ENCODE measurements at places on chromosomes 6 and 20.

GRCh38 chr6:127198549-127198948 is 68.1 kb upstream of the RNF146 start:
- no peak for DNase-seq

DNA sequence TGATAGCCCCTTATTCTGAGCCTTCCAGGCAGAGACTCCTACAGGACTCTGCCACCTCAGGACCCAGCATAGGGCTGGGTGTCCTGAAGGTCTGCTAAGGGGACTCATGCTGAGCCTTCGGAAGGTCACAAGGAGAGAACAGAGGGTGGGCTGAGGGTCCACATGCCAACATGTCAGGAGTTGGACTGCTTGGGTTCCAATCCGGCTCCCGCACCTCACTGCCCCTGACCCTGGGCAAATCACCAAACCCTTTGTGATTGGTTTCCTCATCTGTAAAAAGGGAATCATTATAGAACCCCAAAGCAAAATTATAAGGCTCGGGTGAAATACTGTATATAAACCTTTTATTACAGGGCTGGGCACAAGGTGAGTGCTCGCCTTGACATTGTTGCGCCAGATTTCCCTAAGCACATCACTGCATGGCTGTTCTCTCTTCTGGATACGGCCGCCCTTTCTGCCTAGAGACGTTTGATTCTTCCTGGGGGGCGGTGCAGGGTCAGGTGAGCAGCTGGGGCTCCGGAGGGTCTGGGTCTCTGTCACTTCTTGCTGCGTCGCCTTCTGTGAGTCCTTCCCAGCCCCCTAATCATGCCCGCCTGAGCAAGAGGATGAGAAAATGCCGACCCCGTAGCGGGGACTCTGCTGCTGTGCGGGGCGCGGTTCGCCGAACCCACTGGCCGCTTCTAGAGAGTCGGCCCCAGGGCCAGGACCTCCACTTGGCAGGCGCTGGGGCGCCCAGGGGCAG is 90.5 kb upstream of the EPB41L1 start:
- DNase-seq: no peak

DNA sequence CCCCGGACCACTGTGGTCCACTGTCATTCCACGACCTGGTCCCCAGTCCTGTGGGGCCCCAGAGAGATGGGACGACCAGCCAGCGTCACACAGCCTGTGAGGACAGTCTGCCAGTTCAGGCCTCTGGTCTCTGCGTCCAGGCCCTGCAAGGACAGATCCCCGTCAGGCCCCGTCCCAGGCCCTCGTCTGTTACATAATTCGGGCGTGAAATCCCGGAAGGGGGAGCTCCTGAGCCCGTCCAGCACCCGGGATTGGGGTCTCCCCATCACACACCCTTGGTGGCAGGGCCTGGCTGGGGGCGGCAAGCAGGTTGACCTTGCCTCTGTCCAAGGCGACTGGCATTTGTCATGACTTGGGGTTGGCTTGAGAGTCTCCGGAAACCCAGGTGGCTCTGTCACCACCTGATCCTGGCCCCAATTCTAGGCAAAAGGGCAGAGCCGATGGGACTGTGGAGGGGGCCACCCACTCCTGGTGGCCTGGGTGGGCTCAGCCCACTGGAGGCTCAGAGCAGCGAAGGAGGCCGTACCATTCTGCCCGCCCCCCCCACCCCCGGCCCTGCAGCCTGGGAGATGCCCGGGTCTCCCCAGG is 73.8 kb upstream of the GATA5 start:
- no peak for DNase-seq

GRCh38 chr6:53811082-53811481 is 16.3 kb downstream of the LRRC1 start:
- no peak for DNase-seq

DNA sequence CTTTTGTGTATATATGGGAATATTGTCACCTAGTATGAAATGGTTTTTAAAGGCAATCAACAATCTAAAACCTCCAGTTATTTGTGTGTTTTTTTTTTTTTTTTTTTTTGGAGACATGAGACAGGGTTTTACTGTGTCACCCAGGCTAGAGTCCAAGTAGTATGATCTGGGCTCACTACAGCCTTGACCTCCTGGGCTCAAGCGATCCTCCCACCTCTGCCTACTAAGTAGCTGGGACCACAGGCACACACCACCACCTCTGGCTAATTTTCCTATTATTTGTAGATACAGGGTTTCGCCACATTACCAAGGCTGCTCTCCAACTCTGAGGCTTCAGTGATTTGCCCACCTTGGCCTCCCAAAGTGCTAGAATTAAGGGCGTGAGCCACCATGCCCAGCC is 349.9 kb downstream of the UTRN start:
- DNase-seq: no peak

DNA sequence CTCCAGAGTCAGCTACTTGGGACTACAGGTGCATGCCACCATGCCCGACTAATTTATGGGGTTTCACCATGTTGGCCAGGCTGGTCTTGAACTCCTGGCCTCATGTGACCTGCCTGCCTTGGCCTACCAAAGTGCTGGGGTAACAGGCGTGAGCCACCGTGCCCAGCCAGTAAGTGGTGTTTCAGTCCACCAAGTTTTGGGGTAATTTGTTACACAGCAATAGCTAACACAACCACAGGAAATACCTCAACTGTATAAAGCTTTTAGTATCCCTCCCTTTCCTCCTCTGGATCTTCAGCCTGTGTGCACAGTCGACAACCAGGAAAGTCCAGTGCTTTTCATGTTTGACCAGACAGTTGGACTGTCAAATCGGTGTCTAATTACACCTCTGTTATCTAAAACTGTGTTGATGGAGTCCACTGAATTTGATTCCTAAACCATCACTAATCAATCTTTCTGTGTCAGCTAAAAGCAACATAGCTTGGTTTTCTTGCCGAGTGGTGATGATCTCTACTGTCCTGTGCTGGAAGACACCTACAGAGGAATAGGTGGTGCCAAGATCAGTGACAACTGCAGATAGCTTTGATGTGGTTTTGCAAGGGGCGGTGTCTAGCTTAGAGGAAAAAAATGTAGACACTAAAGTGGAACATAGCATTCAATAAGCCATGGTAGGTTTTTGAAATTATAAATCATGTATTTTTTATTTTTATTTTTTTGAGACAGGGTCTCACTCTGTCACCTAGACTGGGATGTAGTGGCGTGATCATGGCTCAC is 22.2 kb upstream of the ZBTB2 start:
- no peak for DNase-seq

- no peak for DNase-seq
These were observed 63.1 kb downstream of the ISM1 start for GRCh38 chr20:13283869-13284829.

- DNase-seq: no peak
These were observed 12.8 kb downstream of the ADNP start for GRCh38 chr20:50918403-50918802.

DNA sequence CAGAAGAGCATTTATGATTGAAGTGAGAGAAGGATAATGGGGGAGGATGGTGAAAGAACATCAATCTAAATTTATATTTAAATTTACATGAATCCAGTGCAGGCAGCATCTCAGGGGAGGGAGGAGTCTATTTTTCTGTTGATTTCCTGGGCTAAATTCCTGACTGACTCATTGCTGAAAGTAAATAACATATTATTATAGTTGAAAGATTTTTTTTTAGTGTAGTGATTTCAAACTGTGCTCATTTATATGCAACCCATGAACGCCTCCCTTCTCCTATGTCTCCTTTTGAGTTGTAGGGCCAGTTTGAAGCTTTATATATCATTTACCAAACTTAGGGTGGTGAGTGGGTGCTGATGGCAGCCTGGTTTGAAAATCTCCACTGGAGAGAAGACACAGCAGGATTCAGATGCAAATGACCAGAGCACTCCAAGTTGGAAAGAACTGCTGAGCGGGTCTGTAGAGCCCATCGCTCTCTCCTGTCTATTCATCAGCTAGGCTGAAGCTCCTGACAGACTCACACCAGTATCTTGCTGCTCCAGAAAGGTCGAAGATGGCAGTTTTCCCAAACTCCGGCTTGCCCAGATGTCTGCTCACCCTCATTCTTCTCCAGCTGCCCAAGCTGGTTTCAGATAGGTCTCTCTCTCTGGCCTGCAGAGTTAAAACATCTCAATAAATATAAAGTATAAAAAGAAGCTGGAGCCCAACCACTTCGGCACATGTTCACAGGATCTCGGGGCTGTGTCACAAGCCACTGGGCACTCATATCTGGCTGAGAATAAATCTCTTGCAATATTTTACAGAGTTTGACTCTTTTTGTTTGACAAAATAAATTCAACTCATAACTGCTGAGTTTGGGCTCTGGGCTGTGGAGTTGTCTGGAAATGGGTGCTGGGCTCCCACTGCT is 18.3 kb downstream of the BTN2A1 start:
- no peak for DNase-seq

GRCh38 chr20:35355372-35355771 is 56.4 kb downstream of the UQCC1 start:
- DNase-seq: no peak

DNA sequence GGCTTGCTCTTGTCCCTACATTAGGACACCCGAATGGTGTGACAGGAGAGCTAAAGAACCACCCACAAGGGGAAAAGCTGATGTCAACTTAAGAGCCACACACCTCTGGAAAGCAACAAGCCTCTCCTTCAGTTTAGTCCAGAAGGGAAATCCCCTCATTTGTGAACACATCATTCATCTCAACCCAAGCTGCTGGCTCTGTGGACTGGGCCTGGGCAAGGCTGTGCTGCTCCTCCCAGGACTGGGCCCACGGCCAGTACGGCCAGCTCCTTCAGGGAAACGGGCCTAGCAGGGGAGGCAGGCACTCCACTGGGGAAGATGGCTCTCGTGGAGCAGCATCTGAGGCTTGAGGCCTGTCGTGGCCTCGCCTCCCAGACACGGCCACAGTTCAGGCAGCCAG is 12.8 kb upstream of the SLC4A11 start:
- DNase-seq: no peak

GRCh38 chr20:56842056-56842455 is 212.9 kb downstream of the TFAP2C start:
- no peak for DNase-seq

DNA sequence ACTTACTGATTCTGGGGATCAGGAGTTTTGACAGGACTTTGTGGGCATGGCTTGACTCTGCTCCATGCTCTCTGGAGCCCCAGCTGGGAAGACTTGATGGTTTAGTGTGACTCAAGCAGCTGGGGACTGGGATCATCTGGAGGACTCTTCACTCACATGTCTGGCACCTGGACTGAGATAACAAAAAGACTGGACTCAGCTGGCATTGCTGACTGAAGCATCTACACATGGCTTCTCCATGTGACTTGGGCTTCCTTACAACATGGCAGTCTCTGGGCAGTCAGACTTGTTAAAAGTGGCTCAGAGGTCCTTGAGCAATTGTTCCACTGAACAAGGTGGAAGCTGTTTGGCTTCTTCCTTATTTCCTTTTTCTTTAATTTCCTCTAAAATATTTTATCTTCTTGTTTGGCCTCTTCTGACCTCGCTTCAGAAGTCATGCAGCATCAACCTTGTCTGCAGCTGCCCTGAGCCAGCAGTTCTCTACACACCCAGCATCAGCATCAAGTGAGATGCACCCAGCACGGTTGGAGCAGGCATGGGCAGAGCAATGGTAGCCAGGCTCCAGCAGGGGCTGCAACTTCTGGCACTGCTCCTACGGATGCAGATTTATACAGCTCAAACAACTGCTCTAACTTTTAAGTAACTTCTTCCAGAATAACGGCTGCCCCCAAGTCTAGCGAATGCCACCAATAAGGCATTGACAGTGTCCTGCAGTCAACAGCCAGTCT is 5.6 kb upstream of the HM13 start:
- DNase-seq: no peak

GRCh38 chr20:33284284-33284683 is 1.3 kb downstream of the BPIFB1 start:
- no peak for DNase-seq

DNA sequence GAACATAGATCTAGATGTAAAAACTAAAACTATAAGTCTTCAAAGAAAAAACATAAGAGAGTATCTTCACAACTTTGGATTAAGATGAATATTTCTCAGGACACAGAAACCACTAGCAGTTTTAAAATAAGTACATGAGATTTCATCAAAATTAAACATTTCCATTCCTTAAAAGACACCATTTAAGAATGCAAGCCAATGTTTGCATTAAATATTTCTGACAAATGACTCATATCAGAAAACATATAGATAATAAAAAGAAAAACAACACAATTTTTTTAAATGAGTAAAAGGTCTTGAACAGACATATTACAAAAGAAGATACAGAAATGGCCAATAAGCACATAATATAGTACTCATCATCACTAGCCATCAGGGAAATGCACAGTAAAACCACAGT is 59.7 kb downstream of the COL21A1 start:
- DNase-seq: no peak

GRCh38 chr20:906703-907270 is 9.3 kb downstream of the ANGPT4 start:
- no peak for DNase-seq

- no peak for DNase-seq
These were observed 280.4 kb downstream of the PACRG start for GRCh38 chr6:163008186-163008585.

GRCh38 chr20:8647961-8648441 is 420.9 kb upstream of the PLCB4 start:
- peak; percentile 36 for DNase-seq

DNA sequence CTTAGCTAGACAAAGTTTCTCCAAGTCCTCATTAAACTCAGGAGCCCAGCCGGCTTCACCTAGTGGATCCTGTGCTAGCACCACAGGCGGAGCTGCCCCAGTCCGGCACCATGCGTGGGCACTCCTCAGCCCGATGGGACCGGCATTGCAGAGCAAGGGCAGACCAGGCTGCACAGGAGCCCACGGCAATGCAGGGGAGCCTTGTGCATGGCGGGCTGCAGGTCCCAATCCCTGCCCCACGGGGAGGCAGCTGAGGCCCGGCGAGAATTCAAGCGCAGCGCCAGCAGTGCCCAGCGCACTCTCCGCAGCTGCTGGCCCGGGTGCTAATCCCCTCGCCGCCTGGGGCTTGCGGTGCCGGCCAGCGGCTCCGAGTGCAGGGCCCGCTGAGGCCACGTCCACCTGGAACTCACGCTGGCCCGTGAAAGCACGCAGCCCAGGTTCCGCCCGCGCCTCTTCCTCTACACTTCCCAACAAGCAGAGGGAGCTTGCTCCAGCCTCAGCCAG is 292.3 kb upstream of the EYS start:
- no peak for DNase-seq

- DNase-seq: no peak
These were observed 74.7 kb downstream of the DHX35 start for GRCh38 chr20:39036851-39037250.

GRCh38 chr6:91242614-91242949 is 655.7 kb upstream of the MAP3K7 start:
- no peak for DNase-seq

DNA sequence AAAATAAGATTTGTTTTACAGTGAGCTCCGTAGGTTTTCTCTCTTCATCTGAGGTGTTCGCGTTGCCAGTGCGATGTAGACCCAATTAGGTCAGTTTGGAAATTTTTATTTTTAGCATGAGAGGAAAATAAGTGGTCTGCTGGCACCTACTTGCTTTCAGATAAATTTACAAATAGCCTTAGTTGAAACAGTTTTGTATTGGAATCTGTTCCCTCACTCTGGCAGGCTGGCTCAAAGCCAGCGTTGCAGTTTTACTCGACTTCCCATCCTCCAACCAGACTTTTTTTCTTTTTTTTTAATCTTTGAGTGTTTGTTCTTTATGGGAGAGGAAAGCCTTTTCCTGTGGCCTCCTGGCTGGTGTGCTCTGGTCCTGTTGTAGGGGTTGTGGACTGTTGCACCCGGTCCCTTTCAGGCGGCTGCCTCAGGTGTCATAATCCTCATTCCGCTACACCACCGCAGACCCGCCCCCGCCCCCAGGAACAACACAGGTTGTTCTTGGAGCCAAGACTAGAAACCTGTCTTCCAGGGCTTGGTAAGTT is 46.7 kb downstream of the TIAM2 start:
- DNase-seq: no peak

Data from dorsolateral prefrontal cortex (tissue), 122 donors.